DMS153 (cell line): ENCODE measurements at places on chromosomes 5 and 9.

- DNase-seq: no peak
Measured at GRCh38 chr5:143957455-143957854, 145.5 kb downstream of the HMHB1 start.

DNA sequence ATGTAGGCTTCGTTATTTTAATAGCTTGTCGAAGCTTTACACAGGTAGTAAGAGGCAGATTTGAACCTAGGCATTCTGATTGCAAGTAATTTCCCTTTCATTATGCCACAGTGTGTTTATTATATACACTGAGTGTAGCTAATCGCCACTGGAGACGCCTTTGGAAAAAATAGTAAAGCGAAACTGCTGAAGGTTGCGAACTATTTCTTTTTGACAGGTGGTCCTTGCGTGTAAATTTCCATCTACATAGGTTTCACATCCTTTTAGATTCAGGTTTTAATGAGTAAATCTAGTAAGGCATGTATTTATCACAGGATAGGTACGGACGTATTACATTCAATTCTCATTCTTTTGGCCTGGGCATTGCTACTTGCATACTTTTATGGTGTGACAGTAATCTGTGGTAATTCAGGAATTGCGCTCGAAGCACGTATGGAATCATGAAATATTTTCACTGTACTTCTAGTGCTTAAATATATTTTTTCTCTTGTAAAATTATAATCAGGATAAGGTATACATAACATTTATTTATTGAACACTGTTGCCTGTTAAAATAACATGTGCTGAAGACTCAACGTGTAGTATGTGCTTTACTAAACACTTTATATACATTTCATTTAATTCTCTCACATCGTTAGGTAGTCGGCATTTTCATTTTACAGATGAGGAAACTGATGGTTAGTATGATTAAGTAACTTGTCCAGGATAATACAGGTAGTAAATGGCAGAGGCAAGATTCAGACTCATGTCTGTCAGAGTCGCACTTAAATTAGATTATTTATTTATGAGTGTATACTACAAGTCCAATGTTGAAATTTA is 1.8 kb downstream of the MARCHF6 start:
- no peak for DNase-seq

GRCh38 chr5:81246697-81247096 is 13.6 kb downstream of the CKMT2 start:
- DNase-seq: no peak

DNA sequence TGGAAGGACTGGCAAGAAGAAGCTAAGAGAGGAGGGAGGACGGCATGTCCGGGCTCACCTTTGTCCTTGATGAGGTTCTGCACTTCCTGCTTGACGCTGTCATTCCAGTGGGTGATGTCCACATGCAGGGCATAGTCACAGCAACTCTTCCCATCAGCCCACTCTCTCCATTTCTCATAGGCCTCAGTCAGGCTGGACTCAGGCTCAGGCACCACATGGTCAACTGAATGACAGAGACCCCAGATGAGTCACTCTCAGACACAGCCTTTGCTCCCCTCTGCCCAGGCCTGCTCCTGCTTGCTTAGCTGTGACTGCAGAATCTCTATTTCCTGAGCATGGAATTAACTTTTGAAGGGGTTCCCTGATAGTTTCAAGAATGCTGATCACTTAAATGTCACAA is 94.2 kb downstream of the DPYSL3 start:
- DNase-seq: no peak

DNA sequence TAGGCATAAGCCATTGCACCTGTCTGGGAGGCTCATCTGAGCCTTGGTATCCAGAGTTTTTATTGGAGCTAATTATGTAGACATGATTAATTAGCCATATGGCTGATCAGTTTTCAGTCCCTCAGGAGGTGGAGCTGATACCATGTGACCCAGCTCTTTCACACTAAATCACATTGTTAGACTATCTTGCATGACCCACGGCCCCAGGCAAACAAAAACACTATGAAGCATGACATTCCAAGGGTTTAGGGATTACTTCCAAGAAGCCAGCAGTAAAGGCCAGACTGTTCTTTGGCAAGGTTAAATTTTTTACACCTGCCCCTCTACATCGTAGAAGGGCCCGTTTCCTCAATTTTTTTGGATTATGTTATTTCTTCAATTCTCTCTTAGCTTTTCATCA is 5.0 kb upstream of the C5orf24 start:
- no peak for DNase-seq

DNA sequence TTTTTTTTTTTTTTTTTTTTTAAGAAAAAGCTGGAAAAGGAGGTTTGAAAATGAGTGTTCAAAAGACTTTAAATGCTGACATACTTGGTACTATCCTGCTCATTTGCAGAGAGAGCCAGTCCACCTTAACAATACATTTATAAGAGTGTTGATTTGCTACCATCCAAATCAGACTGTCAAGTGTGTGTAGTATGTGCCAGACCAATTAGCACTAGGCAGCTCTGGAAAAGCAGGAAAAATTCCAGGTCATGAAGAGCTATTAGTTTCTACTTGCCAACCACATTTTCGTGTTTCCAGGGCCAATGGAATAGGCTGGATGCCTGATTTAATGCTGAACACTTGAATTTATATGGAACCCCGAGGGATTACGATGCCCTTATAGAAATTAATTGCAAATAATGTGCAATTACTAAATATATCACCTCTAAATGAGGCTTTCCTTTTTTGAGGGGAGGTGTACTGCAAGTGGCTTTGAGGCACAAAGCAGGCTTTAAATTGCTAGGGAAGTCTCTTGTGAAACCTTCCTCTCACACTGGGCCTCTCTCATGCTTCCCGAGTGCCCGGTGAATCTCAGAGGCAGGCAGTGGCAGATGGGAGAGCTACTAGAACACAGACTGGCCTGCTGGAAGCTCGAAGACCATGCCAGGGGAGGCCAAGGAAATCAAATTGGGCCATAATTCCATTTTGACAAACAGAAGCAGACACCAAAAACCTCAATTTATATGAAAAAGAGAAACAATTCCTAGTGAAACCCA is 178.7 kb downstream of the PPP2R2B start:
- no peak for DNase-seq

DNA sequence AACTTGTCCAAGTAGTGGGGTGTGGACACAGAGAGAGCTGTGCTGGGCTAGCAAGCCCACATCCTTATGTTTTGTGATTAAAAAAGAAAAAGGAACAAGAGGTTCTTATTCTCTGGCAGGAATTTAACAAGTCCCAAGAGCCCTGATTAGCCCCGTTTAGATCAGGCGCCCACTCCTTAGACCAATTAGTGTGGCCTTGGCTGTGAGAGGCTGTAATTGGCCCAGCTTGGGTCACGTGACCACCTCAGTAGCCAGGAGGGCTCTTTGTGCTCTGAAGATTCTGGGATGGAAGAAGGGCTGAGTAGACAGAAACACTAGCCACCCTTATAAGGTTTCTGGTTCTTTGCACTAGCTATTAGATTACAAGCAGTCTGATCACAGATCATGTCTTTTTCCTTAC is 31.1 kb downstream of the GCNT4 start:
- no peak for DNase-seq

GRCh38 chr9:36738318-36738976 is 165.8 kb downstream of the MELK start:
- no peak for DNase-seq

GRCh38 chr9:95083086-95083768 is 234.3 kb downstream of the FANCC start:
- no peak for DNase-seq

GRCh38 chr9:91885746-91886413 is 64.1 kb downstream of the ROR2 start:
- DNase-seq: no peak

GRCh38 chr5:10536511-10536910 is 27.4 kb upstream of the ANKRD33B start:
- no peak for DNase-seq

DNA sequence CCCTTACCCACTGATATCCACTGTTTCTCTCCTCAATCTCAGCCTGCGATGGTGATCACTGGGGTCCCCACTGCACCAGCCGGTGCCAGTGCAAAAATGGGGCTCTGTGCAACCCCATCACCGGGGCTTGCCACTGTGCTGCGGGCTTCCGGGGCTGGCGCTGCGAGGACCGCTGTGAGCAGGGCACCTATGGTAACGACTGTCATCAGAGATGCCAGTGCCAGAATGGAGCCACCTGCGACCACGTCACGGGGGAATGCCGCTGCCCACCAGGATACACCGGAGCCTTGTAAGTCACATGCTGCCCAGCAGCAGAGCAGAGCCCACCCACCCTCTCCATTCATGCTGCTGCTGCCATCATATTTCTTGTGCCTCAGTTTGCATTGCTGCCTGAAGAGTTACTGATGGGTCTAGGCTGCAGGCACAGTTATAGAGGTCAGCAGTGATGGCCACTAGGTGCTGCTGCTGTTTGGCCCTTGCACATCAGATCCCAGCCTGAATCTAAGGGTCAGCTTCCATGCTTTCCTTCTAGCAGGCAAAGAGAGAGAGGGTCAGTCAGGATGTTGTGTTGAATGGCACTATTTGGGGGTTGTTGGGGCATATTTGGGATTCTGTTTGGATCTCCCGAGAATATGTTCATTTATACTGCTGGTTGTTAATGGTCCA is 106.0 kb downstream of the MEGF10 start:
- no peak for DNase-seq

- DNase-seq: no peak
Measured at GRCh38 chr5:54946306-54946819, 39.0 kb downstream of the ESM1 start.

GRCh38 chr5:95817430-95817829 is 5.1 kb downstream of the GLRX start:
- DNase-seq: no peak

DNA sequence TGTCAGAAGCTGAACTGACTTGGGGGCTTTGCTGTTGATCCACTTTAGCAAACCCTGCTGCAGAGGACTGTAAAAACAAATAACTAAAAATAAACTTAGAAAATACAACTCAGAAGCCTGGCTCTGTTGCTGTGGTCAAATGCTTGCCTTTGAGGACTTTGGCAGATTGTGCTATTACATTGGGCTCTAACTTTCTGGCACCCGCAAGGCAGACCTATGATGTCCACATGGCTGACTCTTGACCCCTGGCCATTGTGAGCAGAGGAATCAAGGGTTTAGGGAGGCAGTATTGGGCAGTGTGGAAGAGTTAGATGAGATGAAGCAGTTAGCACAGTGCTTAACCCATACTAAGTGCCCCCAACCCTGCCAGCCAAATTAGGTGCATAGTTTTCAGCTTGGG is 34.0 kb downstream of the OTULIN start:
- no peak for DNase-seq

DNA sequence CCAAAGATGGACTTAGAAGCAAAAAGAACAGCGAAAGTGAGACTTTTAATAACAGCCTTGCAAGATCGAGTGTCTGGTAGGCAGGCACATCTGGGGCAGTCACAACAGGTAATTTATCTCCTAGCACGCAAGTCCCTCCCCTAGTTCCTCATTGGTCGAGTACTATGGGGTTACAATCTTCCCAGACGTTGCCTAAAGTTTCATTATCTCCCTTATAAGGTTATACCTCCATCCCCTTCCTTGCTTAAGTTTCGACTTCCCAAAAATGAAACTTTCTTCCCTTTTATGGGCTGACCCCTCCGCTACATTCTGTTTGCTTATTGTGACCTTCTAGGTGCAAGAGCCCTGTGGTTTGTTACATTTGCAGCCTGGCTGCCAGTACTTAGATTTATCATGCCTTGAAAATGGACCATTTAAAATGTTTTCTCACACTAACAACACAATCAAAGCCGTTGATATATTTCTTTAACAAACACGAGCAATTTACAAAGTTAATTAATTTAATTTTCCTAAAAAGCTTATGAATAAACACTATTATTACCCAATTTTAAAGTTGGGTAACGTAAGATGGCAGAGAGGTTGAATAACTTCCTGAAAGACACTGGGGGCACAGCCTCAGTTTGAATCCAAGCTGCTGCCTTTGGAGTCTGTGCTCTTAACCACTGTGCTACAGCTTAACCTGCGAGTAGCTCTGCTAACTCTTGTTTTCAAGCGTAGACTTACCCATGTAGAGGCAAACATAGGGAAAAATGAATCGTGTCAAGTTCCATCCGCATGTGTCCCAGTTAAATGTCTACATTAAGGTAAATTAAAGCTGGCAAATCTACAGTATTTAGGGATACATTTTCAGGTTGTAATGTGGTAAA is 91.7 kb downstream of the EDIL3 start:
- no peak for DNase-seq

DNA sequence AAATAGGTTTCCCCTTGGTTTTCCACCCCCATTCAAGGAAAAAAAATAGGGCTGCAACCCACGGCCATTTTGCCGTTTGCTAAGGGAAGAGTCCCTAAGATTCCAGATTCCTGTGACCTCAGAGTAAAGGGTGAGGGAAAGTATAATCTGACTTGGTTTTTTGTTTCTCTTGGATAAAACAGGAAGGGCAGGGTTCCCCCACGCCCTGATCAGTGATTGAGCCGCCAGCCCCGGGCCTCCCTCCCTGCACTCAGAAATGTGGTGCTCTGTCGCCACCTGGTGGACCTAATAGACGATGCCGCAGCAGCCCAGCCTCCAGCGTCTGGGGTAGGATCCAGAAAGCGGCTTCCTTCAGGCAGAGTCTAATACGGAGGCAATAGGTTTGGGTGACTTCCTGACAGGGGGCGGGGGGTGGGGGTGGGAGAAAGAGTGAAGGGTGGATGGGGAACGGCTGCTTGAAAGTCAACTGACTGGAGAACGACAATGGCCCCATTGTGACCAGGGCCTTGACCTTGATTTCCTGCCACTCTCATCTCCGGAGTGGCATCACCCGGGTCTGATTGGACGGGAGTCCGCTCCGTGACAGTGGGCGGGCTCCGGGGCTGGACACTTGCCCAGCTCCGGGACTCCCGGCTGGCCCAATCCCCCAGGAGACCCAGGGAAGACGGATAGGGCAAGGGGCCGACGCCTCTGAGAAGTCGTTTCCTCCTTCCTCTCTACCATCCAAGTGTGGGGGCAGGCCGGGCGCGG is 17.8 kb upstream of the CYSTM1 start:
- DNase-seq: peak; percentile 29

GRCh38 chr5:141729387-141730006 is 47.5 kb upstream of the ARAP3 start:
- DNase-seq: no peak

- DNase-seq: no peak
Measured at GRCh38 chr5:151023047-151023615, 2.7 kb downstream of the GPX3 start.

DNA sequence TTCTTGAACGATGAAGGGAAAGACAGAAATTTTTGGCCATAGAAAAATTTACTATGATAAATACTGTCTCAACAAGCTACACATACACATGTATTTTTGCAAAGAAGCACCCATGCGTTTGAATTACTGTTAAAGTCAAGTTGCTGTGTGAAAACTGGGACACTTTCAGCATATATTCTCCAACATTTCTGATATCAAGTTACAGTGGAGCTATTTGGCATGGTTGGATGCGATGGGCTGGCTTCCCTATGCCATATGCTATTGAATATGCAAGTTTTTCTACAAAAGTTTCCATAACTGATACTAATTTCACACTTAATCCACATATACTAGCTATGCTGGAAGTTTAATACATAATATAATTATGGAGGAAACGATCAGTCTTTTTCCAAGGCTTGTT is 381.4 kb downstream of the CTNND2 start:
- no peak for DNase-seq

- peak; percentile 37 for DNase-seq
Measured at GRCh38 chr9:132023419-132024180, 56.1 kb downstream of the MED27 start.
